ENCODE measurements at places on chromosomes 5 and 9.

- no peak for DNase-seq
Observed at GRCh38 chr5:55360190-55360589, 52.4 kb downstream of the MTREX start.

GRCh38 chr5:113242481-113243348 is 192.1 kb downstream of the TSSK1B start:
- DNase-seq: no peak

GRCh38 chr5:139148306-139148705 is 49.9 kb downstream of the SIL1 start:
- no peak for DNase-seq

DNA sequence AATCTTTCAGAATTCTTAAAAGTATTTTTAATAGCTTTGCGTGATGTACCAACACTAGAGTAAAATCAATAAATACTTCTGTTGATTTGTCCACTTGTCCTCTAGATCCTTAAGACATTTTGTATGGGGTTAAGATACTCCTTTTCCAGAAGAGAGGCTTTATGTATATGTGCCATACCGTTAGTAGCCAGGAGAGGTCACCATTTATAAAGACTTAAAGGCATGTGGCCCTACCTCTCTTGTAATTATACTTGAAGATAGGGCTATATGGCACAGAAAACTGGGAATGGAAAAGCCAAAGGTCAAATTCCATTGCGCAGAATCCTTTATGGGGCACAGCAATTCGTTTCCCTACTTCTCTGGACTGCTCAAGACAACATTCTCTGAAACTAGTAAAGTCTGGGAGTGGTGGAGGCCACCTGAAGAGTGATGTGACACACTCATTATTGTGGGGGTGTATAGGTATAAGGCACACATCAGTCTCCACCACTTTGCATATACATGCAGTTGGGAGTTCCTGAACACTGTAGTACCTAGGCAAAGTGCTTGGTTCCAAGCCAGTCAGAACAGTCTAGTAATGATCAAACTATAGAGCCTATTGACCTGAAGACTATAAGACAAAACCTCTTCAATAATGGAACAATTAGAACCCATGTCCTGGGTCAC is 140.1 kb upstream of the FBXL17 start:
- peak; percentile 28 for DNase-seq

DNA sequence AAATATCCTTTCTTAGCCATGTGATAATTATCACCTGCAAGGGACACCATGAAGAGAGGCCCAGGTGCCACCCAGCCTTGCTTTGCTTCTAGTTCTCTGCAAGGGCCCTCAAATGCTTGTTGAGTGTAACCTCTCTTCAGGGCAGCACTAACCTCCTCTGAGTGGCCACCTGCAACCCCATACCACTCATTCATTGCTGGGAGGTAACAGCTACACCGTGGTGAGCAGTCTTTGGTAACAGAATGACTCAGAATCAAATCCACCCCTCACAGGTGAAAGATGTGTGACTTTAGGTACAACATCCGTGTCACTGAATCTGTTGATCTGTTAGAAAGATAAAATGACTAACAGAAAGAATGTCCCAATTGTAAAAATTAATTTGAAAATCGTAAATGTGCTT is 365.1 kb upstream of the TRPC7 start:
- DNase-seq: no peak

- DNase-seq: no peak
Observed at GRCh38 chr5:170103447-170103846, 2.2 kb upstream of the FOXI1 start.

DNA sequence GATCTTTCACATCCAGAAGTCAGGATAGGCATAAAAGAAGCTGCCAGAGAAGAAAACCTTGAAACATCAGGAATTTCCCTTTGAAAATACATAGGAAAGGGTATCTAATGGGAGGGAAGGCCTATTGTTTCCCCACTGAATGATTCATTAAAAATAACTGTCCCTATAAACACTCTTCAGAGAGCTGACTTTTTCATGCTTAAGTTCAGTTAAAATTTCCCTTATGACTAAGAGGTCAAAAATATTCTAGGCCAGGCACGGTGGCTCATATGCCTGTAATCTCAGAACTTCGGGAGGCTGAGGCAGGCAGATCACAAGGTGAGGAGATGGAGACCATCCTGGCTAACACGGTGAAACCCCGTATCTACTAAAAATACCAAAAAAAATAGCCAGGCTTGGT is 499.5 kb downstream of the ENC1 start:
- no peak for DNase-seq

GRCh38 chr5:71877511-71877910 is 158.4 kb downstream of the CARTPT start:
- DNase-seq: no peak

- no peak for DNase-seq
Observed at GRCh38 chr9:26950521-26950920, 3.5 kb upstream of the PLAA start.
